NCI-H524 (cell line): ENCODE measurements at places on chromosomes 1 and 21.
A peak's percentile ranks its signal among the peaks of the same experiment; 100 is the strongest.

- no peak for DNase-seq
These were observed 12.7 kb downstream of the CD58 start for GRCh38 chr1:116558140-116558549.

DNA sequence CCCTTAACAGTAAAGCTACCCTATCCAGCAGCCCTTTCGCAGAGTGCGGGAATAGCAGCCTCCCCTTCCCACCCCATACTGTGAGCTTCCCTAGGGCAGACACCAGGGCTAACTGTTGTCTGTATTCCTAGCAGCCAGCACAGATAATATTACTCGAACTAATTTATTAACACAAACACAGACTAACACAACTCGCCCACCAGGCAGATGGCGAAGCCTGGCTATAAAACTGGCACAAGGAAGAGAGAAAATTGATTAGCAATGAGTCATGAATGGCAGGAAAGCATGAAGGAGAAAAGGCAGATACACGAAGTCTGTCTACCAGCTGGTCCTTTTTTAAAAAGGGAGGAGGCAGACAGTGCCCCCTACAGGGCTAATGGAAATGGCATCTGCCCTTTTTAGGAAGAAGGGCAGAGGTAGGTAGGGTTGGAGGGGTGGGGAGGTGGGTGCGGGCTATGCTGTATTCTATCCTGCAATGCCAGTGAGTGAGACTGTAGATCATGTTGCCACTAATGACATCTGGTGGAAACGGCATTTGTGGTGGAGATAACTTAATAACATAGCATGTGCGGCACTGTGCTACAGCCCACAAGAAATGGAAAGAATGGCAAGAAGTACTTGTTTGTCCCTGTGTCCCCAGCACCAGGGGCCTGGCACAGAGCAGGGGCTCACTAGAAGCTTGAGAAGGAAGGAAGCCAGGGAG is 30.6 kb upstream of the CTPS1 start:
- peak; percentile 83 for DNase-seq

DNA sequence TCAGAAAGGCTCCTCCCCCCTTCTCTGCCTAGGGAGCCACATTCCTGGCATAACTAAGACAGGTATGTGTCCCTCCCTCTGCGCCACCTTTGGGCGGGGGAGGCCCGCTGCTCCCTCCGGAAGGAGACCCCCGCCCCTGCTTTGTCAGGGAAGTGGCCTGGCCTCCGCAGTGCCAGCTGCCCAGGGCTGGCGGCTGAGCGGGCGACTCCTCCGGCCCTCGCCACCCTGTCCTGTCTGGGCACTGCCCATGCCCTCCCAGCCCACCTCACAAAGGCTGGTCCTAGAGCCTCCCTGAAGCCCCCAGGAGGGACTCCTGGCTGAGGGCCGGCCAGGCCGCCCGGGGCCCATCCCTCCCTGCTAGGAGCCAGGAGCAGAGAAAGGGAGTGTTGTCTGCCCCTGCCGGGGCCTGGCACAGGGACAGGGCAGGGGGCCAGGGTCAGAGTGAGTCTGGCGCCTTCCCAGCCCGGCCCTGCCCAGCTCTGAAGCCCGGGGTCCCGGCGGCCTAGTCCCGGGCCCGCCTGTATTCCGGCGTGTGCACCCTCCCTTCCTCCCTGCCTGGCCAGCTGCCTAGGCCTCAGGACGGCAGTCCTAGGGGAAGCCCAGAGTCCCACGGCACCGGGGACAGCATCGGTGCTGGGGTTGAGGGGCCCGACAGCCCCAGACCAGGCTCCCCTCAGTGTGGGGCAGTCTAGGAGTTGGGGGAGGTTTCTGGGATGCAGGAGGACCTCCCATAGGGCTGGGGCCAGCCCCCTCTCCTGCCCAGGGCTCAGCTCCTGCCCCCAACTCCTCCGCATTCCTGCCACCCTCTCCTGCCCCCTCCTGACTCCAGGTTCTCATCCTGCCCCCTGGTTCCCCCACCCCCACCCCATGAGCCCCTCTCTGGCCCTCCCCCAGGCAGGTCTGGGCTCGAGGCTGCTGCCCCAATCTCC is 5.1 kb downstream of the AGRN start:
- DNase-seq, result no peak

- no peak for DNase-seq
These were observed 418.6 kb upstream of the PROX1 start for GRCh38 chr1:213568929-213569815.

DNA sequence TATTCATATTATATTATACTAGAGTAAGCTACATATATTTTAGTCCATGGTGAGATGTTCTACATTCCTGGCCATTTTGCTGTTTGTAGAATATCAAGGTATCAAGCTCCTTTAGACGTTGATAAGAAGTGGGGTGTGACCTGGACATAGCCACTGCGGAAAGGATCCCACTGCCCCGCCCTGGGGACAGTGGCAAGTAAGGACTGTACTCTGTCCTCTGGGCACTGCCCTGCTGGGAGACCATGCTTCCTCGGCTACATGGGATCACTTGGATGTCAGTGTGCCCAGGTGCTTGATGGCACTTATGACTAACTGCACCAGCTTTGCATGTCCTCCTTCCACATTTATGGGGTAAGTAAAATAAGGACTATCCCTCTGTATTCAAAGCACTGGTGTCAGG is 46.3 kb upstream of the NTPCR start:
- DNase-seq, result no peak

- peak; percentile 34 for DNase-seq
These were observed 245.6 kb downstream of the RRAGC start for GRCh38 chr1:38613996-38614395.

GRCh38 chr1:33930346-33931110 is 66.6 kb downstream of the HMGB4 start:
- DNase-seq, result no peak
